Hematopoietic multipotent progenitor cell treated with erythropoietin and hydrocortisone succinate and interleukin-3 and kit ligand, for 6 days (in vitro differentiated cells): ENCODE measurements at places on chromosomes 13 and 19.

DNA sequence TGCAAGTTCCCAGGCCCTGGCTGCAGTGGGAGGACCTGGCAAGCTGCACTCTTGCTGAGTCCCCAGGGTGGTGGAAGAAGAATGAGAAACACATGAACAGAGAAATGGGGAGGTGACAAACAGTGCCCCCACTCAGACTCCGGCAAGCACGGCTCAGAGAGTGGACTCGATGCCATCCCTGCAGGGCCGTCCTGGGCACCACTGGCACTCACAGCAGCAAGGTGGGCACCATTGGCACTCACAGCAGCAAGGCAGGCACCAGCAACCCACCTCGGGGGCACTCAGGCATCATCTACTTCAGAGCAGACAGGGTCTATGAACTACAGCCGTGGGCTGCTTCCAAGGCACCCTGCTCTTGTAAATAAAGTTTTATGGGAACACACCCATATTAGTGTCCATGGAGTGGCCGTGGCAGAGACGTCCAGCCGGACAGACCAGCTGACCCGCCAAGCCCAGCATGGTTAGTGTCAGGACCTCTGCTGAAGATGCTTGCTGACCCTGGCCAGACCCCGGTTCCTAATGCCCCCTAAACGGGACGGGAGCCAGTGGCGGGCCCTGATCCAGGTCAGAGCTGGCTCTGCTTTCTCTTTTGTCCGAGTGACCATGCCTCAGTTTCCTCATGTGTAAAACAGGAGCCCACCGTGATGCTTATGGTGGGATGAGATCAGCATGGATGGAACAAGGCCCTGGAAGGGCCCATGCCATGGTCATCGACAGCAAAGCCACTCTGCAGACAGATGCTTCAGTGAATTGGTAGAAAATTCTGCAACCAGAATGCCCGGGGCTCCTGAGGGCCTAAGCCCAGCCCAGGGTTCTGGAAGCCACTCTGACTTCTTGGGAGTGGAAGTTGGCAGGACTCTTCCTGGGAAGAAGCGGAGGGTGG is 2.1 kb upstream of the F10 start:
- no peak for DNase-seq

GRCh38 chr13:65966991-65967451 is 1263.1 kb downstream of the PCDH9 start:
- DNase-seq, result peak; percentile 32

DNA sequence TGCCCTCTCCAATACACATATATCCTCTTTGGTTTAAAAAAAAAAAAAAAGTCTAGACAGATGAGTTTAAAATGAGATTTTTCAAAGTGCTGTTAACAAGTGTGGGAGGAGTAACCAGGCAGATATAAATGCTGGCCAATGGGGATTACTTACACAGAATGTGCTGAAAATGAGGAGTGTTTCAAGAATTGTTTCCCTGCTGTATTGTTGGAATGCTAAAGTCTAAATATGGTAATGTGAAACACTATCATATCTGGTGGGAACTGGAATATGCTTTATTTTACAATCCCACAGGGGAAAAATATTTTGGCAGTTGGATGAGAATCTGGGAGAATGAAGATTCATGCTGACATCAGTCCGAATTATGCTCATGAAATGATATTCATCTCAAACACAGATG is 250.7 kb downstream of the DCT start:
- DNase-seq, result no peak

DNA sequence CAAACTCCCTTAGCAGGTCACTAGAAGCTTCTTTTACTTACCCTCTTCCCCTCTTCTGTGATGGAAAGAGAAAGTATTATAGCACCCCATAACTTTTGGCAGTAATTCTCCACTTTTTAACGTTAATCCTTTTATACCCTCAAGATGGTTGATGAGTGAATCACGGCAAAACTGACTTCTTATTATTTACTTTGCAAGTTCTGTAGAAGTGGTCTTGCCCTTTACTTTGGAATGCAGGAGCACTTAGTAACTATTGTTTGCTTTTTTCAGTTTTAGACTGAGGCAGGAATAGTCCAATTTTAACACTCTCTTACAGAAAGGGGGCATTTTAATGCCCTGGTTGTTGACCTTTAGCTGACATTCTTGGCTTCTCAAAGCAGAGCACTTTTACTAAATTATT is 260.1 kb downstream of the LMO7 start:
- no peak for DNase-seq

DNA sequence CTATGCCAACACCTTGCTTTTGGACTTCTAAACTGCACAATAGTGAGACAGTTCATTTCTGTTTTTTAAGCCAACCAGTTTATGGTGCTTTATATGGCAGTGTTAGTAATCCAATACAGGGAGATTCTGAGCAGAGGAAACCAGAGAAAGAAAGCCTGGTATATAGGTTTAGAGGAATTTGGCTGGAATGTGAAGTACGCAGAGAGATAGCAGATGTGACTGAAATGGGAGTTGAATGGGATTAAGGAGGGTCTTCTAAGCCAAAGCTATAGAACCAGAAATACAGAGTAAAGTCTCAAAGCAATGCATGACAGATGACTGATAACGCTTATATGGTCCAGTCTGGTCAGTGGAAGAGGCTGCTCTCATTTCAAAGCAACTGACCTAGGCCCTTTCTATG is 453.7 kb downstream of the GPC6 start:
- DNase-seq, result no peak

GRCh38 chr19:7705387-7706187 is 3.7 kb upstream of the FCER2 start:
- DNase-seq, result peak; percentile 66

GRCh38 chr13:81872581-81872980 is 1531.7 kb upstream of the SPRY2 start:
- DNase-seq, result peak; percentile 25

DNA sequence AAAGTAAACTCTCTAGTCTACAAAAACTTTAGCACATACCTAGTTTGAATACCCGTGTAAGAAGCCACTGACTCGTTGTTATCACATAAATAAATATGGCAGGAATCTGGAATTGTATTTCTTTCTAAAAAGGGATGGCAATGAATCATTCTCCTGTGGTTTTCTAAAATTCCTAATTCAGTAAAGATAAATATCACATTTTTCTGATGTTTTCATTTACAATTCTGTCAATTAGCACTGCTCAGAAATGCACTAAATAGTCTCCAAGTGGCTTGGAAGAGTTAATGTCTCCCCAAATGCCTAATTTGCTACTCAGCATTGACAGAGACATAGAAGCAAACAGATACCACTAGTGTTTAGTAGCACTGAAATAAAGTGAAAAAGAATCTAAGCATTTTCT is 547.7 kb upstream of the SLITRK1 start:
- no peak for DNase-seq

- DNase-seq, result no peak
Observed at GRCh38 chr19:46492841-46493235, 2.8 kb downstream of the PNMA8B start.

DNA sequence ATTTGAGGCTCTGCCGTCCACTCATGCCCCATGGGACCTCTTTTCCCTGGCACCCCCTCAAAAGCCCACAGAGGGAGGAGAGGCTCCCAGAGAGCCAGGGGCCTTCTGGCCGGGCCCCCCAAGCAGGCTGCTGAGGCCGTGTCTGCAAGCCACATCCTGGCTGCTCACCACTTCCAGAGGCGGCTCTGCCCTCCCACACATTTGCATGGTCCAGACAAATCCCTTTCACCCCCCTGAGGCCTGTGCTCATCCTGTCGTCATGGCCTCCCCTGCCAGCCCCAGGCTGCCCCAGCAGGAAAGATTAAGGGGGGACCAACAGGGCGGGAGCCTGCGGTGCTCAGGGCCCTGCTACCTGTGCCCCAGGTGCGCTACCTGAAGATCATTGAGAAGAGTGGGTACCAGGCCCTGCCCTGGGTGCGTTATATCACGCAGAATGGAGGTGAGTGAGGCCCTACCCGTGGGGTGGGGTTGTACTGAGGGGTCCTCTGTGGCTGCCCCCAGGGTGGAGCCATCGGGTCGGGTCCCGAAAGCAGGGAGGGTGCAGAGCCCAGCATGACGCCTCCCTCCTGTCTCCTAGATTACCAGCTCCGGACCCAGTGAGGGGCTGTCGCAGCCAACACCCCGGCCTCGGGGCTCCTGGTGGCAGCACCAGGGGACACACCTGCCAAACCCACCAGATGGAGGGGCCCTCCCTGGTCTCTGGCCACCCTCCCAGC is 36.3 kb downstream of the AP1M1 start:
- DNase-seq, result no peak
